ENCODE measurements at places on chromosomes 7 and 10.

- no peak for DNase-seq
Observed at GRCh38 chr10:3090914-3091787, 23.8 kb downstream of the PFKP start.

DNA sequence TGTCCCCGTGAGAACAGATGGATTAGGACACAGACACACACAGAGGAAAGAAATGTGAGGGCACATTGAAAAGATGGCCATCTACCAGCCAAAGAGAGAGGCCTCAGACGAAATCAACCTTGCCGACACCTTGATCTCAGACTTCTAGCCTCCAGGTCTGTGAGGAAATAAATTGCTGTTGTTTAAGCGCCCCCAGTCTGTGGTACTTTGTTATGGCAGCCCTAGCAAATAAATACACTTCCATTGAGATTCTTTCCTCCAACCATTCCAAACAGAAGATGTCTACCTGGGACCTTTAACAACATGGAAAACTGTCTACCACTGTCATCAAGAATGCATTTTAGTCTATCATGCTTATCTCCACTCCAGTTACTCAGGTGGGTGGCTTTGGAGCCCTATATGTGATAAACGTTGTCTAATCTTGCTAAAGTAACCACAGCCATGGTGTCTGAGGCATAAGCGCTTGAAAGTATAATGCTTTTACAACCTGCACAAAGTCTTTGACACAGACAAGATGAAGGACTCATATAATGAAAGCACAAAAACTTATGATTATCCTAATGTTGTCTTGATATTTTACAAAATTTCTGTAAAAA is 244.3 kb downstream of the MTERF1 start:
- no peak for DNase-seq

DNA sequence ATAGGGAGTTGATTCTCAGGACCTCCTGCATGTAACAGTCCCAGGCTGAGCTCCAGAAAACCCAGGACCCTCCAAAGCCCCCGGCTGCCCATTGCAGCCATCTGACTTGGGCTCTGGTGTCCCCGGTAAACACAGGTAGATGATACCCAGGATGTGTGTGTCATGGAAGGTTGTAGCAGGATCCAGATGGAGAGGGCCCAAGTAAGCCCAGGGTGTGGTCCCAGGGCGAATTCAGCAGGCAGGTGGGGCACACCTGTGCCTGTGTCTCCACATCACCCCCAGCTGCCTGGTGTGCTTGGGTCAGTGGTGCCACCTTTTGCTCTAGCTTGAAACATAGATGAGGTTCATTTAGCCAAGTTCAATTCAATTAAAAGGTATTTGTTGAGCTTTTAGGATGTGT is 524.1 kb downstream of the GLRX3 start:
- DNase-seq, result no peak

DNA sequence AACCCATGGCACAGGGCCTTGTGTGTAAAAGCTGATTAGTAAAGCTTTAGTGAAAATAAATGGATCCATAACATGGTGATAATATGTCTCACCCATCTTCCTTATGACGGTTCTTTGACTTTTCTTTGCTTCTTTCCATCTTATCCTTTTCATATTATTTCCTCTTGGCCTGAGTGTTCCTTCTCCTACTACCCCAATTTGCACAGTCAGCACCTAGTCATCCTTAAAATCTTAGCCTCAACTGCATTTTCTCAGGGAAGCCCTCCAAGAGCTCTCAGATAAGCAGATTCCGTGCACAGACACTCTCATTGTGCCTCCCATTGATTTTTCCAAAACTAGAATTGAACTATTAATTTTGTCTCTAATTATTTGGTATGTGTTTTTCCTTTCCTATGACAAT is 112.4 kb downstream of the PTN start:
- no peak for DNase-seq

DNA sequence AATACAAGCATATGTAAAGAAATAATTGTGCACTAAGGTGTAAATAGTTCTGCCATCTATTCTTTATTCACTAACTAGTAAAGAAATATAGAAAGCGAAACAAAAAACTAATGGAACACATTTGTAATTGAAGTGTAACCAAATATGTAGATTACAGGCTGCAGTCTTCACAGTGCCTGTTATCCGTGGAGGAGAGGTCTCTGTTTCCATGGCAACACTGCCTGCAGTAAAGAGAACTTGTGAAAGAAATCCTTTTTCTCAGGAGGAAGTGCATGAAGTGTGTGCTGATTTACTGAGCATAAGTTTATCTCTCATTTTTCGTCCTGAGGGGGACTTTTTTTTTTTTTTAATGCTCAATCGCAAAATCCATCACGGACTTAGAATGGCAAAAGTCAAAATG is 102.5 kb downstream of the APBB1IP start:
- DNase-seq, result no peak

GRCh38 chr7:100968031-100968430 is 1.3 kb upstream of the MUC12 start:
- no peak for DNase-seq

DNA sequence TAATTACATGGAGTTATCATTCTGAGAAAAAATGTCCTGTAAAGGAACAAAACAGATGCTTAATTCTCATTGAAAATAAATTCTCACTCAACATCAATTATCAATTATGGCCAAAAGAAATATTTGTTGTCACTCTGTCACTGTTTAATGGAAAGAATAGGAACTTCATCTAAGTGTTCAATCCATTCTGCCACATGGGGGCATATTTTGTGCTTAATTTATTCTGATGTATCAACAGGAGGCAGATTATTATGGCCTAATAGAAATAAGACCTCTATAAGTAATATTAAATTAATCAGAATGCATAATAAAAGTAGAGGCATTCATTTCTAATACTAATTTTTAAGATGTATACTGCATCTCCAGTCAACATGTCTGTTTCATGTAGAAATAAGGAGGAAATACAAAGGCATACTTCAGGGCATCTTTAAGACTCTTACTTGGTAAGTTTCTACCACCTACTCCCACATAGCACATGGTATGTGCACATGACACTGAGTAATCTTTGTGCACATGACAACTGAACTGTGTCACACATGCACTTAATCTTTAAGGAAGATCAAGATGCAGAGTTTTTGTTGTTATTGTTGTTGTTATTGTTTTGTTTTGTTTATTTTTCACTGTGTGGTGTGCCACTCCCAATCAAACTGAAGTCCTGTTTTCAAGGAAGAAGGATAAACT is 420.4 kb upstream of the SEMA3A start:
- no peak for DNase-seq

DNA sequence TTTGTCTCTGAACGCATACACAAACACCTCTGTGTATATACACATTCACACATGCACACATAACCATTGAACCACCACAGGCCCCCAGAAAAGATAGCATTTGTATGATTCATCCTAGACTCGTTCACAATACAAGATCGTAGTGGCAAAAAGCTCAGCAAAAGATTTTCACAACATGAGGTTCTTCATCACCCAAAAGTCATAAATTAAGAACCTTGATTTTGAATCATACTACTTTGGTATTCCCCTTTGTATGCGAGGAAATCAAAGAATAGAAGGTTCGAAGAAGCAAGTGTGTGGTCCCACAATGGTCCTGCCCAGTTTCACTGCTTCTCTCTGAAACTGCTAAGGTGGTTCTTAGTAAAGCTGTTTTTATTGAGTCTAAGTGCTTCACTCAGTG is 200.7 kb downstream of the CELF2 start:
- DNase-seq, result no peak

DNA sequence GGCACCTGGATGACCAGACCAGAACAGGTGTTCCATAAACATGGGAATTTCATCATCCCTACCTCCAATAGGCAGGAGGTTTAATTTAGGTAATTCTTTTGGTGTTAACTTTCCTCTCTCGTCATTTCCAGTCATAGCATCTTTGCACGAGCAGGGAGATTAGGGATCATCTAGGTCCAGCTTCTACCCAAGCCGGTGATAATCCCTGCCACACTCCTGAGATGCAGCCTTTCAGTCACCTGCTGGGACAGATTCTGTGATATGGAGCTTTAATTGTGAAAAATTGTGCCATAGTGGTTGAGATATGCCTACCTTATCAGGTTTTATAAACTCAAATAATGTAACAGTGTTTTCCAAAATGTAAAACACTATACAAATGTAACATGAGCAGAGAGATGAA is 191.8 kb upstream of the AOAH start:
- DNase-seq, result no peak

DNA sequence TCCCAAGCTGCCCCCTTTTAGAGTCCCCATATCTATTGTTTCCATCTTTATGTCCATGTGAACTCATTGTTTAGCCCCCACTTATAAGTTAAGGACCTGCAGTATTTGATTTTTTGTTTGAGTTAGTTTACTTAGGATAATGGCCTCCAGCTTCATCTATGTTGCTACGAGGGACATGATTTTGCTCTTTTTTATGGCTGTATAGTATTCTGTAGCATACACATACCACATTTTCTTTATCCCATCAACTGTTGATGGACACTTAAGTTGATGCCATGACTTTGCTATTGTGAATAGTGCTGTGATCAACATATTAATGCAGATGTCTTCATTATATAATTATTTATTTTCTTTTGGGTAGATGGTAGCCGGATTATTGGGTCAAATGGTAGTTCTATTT is 576.9 kb downstream of the ANKRD7 start:
- DNase-seq, result no peak

DNA sequence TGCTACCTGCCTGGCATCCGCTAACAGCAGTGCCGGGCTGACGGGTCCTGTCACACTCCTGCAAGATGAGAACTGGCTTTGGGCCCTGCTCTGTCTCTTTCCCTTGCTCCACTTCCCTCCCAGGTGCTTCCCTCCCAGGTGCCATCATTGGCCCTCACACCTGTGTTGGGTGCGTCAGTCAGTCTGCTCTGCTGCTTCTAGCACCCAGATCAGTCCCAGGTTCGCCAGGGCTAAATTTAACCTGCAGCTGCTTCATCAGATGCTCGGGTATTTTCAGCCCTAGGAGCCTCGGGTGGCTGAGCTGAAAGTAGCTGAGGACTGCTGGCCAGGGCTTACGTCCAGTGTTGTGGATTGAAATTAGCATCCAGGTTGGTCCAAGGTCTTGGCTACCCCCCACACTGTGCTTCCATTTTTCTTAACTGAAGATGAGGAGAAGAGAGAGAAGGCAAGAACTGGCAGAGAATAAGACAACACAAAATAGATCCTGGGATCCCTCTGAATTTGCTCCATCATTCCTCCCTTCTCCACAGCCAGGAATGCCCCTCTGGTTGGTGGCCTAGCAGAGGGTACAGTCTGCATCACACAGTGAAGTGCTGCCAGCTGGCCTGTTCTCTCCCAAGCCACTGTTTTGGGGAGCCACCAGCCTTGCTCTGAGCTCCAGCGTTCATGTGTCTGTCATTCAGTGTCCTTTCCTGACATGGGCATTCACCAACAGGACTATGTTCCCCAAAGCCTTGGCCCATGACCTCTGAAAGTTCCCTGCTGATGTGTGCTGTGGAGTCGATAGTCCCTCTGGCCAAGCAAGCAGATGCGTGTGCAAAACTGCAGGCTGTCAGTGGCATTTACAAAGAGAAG is 65.9 kb upstream of the SYPL1 start:
- DNase-seq, result no peak
